ENCODE measurements at places on chromosomes 5 and 9. TPM values are rescaled to one million over a fixed set of nuclear protein-coding genes. Genes with fewer than 3 reads are reported as not detected.

- DNase-seq: no peak
Observed at GRCh38 chr5:146461319-146461718, 14.2 kb downstream of the TCERG1 start.

The IL13 gene
- not detected for total RNA-seq

GRCh38 chr9:19378164-19378563, 1.9 kb downstream of the RPS6 start:
- DNase-seq: no peak

DNA sequence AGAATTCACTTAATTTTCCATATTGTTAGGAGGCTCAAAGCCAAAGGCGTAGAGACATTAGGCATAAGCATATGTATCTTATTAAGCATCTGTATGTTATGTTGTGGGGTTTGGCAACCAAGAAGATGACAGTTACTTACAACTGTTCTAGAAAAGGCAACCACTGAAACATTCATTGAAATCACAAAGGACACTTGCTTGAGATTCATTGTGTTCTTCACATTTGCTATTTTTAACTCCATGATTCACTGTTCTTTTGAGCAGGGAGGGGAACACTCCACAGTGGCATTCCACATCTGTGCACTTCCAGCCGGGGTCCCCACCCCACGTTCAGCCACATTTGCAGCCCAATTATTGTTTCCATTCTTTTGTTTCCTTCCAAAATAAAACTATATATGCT, 107.1 kb downstream of the PALM2AKAP2 start:
- no peak for DNase-seq

- no peak for DNase-seq
Observed at GRCh38 chr5:133914434-133914833, 54.0 kb downstream of the C5orf15 start.

The NEURL1B gene
- total RNA-seq: 48.5 TPM
